SK-N-SH (cell line): ENCODE measurements at places on chromosomes 1 and 21.

DNA sequence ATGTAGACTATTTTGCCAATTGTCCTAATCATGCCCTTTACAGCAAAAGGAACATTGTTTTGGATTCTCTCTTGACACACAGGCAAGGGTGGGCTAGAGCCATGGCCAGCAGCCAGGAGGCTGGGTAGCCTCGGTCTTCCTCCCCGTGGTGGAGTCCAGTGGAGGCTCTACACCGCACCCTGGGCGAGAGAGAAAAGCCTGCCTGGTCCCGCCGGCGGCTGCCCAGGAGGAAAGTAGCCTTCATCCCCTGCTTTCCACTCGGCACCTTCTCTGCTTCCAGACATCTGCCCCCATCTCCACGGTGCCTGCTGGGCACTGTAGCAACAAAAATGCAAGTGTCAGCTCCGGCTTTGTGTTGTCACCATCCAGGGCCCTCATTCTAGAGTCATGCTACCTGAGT is 21.6 kb downstream of the PROK1 start:
- DNase-seq, result no peak

DNA sequence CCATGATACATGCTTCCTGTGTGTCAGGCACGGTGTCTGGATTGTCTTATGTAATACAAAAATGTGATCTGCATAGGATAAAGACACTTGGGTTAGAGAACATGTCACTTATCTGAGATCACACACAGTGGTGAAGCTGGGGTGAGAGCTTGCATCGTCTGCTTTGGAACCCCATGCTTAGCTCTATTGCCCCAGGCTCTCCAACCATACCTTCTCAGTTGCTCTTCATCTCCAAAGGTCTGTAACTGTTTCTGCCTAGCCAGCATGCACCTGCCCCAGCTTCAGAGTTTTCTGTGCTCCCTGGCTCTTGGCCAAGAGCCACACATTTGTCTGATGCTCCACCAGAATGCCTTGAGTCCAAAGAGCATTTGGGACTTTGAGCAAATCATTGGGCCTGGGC is 93.9 kb upstream of the COG2 start:
- no peak for DNase-seq

GRCh38 chr1:115351143-115351542 is 13.1 kb upstream of the NGF start:
- DNase-seq, result no peak

- DNase-seq, result peak; percentile 73
Measured at GRCh38 chr1:2214541-2215241, 13.4 kb upstream of the SKI start.

DNA sequence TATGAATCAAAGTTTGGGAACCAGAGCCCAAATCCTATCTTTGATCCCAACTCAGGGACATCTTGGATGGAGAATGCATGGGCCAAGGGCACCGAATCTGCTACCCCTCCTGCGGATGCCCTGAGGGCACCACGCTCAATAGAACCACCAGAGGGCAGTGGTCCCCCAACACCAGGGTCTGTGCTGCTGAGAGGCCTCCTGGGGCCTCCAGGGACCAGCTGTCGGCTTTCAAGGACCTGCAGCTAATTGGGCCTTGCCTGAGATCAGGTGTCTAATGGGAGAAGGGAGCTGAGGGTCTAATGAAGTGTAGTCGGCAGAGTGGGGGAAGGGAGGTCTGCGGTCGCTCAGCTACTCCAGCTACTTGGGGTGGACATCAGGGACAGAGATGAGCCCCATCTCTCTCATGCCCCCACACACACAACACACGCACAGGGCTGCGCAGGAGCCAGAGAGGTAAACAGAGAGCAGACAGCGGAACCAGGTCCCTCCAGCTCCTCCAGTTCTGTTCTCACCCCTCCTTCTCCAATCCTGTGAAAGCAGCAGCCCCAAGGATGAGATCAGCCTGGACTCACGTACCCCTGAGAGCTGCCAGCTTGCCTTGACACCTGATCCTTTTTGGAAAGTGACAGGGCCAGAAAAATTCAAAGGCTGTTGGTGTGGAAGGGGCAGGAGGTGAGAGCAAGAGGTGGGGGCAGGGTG is 34.9 kb upstream of the PPP1R15B start:
- DNase-seq, result peak; percentile 82

GRCh38 chr21:37363936-37364335 is 2.6 kb upstream of the DYRK1A start:
- DNase-seq, result no peak

DNA sequence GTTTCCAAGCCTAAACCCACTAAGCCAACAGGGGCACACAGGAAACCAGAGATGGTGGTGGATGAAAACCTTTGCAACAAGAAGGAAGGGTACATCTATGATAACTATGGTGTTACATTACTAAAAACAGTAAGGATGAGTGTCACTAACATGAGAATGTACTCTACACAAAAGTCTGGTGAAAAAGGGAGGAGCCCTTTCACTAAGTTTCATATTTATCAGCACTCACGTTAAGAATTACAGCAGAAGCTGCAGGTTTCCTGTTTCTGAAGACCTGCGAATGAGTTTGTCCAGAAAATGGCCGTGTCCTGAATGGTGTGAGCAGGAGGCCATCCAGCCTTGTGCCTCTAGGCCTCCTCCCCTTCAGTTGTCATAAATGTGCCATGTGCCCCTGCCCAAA is 17.8 kb downstream of the ABCG1 start:
- no peak for DNase-seq

GRCh38 chr1:116382321-116382720 is 9.3 kb downstream of the ATP1A1 start:
- no peak for DNase-seq

- no peak for DNase-seq
Measured at GRCh38 chr1:58927041-58927721, 143.3 kb upstream of the JUN start.

DNA sequence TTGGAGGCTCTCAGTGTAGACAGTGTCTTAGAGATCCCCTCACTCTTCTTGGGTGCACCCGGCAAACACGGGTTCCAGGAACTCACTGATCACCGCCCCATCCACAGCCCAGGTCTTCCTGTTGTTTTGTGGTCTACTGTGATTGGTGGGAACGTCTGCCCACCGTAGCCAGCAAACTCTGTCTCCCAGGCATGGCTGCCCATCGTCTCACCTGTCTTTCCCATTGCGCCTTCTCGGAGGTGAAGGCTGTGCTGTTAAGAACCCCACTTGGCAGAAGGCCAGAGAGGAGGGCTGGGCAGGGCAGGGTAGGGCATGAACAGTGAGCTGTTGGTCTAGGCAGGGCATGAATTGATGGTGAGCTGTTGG is 14.1 kb upstream of the KCNA2 start:
- no peak for DNase-seq

GRCh38 chr1:56688522-56689026 is 43.5 kb downstream of the PRKAA2 start:
- DNase-seq, result no peak

DNA sequence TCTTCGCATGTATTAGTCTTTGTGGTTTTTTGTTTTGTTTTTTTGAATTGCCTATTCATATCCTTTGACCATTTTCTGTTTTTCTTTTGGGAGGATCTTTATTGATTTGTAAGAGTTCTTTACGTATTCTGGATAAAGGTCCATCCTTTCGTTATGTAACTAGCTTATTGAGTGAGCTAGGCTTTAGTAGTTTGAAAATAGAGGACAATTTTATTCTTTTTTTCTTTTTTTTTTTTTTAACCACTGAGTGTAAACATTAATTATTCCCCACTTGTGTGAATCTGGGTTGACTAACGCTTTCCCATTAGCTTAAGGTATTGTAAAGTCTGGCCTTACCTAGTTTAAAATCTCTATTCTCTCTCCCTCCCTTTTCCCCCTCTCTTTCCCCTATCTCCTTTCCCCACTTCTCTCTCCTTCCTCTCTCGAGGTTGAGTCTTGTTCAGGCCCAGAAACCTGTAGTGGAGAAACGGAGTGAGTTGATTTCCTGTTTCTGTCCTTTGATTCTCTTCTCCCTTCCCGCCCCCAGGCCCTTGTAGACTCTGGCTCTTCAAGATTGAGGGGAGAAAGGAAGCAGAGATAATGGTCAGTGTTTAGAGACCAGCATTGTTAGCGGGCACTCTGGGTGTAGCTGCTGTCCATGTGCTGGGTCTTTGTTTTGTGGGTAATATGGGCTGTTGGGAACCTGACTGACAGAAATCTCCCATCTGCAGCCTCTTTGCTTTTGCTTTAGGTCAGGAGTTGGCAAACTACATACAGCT is 1.5 kb downstream of the MORC3 start:
- DNase-seq, result peak; percentile 63

- no peak for DNase-seq
Measured at GRCh38 chr21:38351176-38351959, 94.6 kb downstream of the KCNJ15 start.

GRCh38 chr1:151513626-151514121 is 2.5 kb downstream of the CGN start:
- peak; percentile 64 for DNase-seq

DNA sequence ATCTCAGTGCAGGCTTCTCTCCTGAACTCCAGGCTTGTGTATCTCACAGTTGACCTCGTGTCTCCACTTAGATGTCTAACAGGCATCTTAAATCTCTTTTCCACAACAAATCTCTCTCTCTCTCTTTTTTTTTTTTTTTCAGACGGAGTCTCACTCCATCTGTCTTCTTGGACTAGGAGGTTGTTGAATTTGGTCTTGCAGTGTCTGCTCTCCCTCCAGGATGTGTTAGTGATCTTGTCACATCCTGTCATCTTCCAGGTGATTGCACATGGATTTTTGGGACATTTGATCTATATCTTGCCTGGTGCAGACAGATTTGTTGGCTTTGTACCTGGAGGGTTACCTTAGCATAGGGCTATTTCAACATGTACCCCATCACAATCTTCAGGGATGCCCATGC is 26.5 kb upstream of the KCNA10 start:
- DNase-seq, result no peak

DNA sequence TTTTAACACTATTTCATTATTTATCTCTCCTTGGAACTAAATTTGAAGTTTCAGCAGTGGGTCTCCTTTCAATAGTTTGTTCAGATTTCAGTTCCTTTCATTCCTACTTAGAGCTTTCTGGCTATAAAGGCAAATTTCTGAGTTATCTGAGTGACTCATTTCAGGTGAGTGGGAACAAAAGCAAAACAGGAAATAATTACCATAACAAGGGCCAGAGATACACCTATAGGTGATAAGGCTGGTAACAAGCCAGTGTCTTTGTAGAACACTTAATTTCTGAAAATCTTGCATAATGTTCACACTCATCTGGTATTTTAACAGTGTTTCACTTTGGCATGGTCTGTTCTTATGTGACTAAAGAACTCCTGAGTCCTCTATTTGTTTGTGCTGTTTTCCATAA is 64.5 kb upstream of the PRRC2C start:
- DNase-seq, result no peak

DNA sequence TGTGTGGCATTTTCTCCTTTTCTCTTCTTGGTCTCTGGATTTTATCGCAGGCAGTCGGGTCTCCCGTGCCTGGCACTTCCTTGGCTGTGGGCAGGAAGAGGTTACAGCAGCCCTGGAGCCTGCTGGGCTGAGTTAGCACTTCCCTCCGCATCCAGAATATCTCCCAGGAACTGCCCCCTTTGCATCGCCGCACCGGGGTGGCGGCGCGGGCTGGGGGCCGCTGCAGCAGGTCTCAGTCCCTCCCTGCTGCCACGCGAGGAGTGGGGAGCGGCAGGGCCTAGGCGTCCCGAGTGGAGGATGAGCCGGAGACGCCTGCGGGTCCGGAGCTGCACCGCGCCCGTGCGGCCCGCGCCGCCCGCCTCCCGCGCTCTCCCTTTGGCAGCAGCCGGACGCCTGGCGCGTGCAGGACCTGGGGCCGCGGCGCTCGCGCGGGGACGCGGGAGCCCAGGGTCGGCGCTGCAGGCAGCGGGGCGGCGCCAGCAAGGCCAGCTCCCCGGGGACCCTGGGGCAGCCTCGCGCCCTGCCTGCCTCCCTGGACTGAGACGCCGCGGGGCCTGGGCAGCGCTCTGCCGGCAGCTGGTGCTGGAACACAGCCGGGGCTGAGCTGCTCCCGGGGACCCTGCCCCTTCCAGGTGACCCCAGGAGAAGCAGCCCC is 192.8 kb downstream of the PRDM2 start:
- peak; percentile 63 for DNase-seq

GRCh38 chr1:33010932-33011731 is 25.6 kb downstream of the AK2 start:
- DNase-seq, result no peak

GRCh38 chr1:177423090-177423489 is 252.3 kb downstream of the BRINP2 start:
- no peak for DNase-seq

DNA sequence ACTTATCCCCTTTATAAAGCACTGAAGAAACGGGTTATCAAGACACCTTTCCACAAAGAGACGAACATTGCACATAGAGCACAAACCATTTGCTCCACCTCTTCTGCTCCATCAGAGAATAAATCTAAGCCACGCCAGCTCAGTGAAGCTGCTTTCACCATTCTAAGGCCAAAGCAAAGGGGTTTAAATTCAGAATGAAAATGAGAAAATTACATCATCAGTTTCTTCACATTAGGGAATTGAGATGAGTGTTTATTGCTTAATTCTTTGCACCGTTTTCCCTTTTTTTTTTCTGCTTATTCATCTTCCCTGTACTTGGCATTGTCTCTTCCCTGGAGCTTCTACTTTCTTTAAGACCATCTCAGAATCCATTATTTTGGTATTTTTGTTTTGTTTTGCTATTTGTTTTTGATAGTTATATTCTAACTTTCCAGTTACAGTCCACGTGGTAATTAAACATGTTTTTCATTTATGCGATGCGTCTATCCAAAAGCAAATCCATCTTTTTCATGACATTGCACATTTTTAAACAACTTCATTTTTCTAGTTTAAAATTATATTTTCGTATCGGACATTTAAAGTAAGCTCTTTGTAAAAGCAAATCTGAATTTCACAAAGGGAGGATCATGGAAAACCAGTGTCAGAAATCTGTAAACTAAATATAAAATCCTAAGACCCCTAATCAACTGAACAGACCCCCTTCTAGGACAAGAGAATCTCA is 1.9 kb upstream of the OR2T34 start:
- no peak for DNase-seq

DNA sequence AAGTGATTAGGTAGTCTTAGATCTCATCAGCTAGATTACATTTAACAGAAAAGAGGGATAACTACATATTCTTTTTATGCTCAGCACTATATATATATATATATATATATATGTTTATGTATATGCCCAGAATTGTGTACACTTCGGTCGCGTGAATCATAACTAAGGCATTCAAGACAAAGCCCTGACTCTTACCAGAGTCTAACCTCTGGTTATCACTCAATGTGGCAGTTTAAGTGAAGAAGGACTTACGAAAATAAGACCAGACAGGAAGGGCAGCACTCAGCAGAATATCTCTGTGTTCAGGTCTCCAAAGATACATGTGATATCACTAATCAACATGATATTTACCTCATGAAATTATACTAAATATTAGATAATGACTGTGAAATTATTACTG is 1326.7 kb downstream of the MRPL39 start:
- no peak for DNase-seq

DNA sequence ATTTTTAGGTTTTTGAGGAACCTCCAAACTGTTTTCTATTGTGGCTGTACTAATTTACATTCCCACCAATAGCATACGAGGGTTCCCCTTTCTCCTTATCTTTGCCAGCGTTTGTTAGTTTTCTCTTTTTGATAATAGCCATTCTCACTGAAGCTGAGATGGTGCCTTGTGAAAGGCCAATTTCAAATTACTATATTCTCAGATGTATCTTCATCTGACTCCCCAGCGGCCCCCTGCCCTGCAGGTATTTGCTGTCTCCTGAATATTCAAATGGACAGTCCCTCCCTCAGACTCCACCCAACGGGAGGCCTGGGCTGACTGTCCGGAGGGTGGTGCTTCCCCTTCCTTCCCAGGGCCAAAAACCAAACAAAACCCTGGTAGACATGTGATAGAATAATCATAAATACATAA is 33.5 kb upstream of the TARBP1 start:
- no peak for DNase-seq
